ENCODE measurements at places on chromosomes 4 and X. TPM values are rescaled to one million over a fixed set of nuclear protein-coding genes. Genes with fewer than 3 reads are reported as not detected.

GRCh38 chr4:168304744-168305459 lies 13.7 kb downstream of the DDX60 start:
- DNase-seq, result no peak

- no peak for DNase-seq
Measured at GRCh38 chr4:26110493-26110892, 196.5 kb downstream of the SMIM20 start.

DNA sequence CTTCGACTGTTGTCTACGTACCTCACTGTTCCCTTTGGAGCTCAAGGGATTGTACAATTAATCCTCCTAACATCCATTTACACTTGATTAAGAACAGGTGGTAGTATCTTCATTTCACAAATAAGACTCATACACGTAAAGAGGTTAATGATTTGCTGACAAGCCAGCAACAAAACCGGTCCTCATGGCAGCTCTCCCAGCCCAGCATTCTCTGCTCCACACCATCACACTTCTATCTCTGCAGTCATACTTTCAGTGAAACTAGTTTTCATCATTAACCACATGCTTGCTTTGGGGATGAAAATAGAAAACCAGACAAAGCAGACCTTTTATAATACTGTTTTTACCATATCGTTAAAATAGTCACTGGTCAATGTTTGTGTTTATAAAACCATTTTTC lies 28.7 kb upstream of the CASK start:
- no peak for DNase-seq

The RAI2 gene
- not detected for total RNA-seq

The VSIG1 gene
- 0.12 TPM for total RNA-seq

- DNase-seq, result no peak
Measured at GRCh38 chr4:142846729-142847596, 862 bp upstream of the INPP4B start.

DNA sequence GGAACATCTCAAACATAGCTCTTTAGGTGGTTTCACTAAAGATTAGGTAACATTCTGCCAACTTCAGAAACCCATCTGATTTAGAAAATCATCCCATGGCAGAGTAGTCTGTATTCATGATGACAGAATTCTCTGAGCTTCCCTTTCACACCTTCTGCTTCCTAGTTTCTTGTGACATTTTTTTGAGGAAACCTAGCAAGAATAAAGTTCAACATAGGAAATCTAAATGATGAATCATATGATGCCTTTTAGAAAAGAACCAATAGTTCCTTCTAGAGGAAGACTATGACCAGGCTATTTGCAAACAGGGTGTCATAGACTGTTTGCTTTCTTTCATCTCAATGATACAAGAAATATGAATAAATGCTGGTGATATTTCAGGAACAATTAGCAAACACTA lies 49.8 kb upstream of the CAMK2D start:
- DNase-seq, result no peak

DNA sequence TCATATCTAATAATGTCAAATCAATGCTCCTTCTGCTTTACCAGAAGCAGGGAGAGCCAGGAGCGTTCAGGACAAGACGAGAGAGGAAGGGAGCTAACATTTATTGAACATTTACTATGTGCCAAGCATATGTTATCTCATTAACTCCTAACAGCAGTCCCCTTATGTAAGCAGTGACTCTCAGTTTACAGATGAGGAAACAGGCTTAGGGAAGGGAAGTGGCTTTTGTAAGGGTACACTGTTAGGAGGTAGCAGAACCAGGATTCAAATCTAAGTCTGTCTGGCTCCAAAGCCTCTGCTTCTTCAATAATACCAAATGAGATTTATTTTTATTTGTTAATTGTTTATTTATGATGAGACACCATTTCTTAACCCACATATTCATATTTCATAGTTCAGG lies 2.6 kb upstream of the STARD8 start:
- no peak for DNase-seq

DNA sequence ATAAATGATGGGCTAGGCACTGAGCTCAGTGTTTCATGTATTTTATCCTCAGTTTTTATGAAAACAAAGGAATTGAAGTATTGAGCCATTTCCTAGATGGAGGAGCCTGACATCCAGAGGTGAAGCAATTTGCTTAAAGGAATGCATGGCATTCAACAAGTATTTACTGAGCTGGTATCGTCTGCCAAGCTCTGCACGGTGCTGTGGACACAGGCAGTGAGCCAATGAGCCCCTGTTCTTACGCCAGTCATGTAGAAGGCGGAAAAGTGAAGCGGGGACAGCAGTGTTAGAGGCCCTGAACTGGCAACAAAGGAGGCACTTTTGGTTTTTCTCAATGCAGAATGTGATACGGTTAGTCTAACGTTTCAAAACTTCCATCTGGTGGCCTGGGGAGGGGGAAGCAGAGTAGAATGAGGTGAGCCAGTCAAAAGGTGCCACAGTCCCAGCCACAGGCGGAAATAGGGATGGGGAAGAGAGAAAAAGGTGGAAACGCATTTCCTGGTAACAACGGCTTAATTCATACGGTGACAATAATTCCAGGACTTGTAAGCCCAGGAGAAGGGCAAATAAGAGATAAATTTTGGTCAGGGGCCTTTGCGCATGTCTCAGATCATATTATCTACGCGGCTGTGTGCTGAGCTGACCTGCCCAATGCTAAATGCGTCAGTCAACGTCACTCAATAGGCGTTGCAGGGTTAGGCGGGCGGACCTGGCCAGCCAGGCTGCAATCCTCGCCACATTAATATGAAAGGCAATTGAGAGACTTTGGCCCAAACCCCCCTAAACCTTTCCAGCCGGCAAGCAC lies 133.9 kb downstream of the AFAP1 start:
- peak; percentile 61 for DNase-seq

- DNase-seq, result no peak
Measured at GRCh38 chr4:99395595-99396364, 39.4 kb downstream of the ADH7 start.

DNA sequence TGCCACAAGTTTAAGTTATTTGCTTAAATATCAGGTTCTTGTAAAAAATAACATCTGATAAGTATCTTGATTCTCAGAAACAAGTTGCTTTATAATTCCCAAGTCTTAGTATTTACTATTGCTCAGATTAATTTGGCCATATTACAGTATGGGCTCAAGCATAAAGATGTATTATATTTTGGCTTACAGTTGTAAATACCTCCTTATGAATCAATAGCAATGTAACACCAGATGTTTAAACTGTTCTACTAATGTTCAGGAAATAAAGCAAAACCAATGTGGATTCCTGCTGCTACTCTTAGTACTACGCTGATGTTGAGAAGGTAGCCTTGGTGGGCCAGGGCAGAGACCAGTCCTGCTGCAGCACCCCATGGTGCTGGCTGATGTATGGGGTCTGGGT lies 102.7 kb downstream of the MGST2 start:
- DNase-seq, result no peak

GRCh38 chr4:702618-703048 lies 3.0 kb upstream of the PCGF3 start:
- no peak for DNase-seq

The TMPRSS11F gene
- total RNA-seq, result not detected

- no peak for DNase-seq
Measured at GRCh38 chr4:69760455-69760854, at the start of gene SULT1B1. Gene SULT1B1 (minus strand): TSS chr4:69760620. CDS start chr4:69755217, 5,403 bp downstream.

DNA sequence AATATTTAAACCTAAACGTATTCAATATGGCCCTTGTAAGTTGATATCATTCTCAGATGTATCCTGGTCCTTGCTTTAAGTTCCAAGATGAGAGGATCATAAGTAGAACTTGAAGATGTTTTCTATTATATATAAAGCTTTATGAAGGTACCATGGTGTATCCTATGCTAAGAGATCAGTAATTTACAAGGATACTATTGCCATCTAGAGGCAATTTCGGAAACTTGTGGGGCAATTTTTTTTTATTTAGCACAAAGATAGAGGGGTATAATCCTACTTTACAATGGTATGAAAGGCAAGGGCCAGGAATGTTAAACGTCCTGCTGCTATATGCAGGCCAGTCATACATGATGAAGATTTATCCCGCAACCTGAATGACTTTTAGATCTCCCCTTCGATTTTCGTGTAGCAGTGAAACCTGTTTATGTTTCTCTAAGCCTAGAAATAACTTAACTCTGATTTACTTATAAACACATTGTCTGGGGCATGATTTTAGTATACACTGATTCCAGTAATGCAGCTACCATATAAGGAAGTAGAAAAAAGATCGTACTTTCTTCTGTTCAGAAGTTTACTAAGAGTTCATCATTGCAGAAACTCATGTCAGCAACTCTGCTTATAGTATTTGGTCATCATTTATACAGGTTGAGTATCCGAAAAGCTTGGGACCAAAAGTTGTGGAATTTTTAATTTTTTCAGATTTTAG lies 2.6 kb downstream of the SLC25A31 start:
- peak; percentile 63 for DNase-seq

GRCh38 chr4:187798385-187798784 lies 197.2 kb upstream of the ZFP42 start:
- DNase-seq, result no peak

GRCh38 chrX:9644335-9644734 lies 121.3 kb downstream of the GPR143 start:
- no peak for DNase-seq

DNA sequence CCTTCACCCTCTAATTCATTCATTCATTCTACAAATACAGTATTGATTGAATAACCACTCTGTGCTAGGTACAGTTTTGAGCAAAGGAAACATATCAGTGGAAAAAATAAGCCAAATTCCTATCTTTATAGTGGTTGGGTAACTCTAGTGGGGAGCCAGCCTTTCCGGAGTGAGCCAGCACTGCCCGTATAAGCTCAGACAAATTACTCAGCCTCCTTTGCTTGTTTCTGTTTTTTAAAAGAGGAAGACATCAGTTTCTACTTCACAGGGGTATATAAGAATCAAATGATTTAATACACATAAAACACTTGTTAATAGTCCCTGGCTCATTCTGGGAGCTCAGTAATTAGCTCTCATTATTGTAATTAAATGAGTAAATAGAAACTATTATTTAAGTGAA lies 238.2 kb upstream of the MAD2L1 start:
- DNase-seq, result no peak

The AFP gene
- total RNA-seq, result 12.7 TPM

- peak; percentile 41 for DNase-seq
Measured at GRCh38 chrX:154596290-154596929, 11.5 kb downstream of the CTAG1A start.

The BMX gene
- 0.08 TPM for total RNA-seq

DNA sequence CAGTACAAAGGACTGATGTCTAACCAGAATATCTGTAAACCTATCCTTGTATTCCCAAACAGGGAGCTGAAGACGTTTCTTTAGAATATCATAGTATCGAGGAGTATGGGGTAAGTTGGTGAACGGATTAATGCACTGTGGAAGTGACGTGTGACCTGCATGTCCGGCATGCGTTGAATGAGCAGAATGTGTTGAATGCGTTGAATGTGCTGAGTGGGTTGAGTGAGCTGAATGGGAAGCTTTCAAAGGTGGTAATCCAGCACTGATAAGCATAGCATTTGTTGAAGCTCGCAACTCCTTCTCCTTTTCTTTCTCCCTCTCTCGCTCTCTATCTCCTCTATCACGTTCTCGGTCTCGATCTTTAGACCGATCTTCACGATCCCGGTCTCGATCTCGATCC lies 8.1 kb downstream of the DHX15 start:
- no peak for DNase-seq

The ERAS gene
- total RNA-seq, result not detected

- DNase-seq, result no peak
Measured at GRCh38 chr4:118279328-118279727, 73.5 kb downstream of the PRSS12 start.

The NLGN4X gene
- 0.79 TPM for total RNA-seq

The SPCS3 gene
- 63.9 TPM for total RNA-seq

GRCh38 chrX:153442463-153442862 lies 3.4 kb downstream of the TREX2 start:
- no peak for DNase-seq

The F8A2 gene
- total RNA-seq, result not detected

- no peak for DNase-seq
Measured at GRCh38 chr4:151105454-151106032, 6.1 kb downstream of the RPS3A start.

- DNase-seq, result no peak
Measured at GRCh38 chr4:8463811-8464210, 23.2 kb downstream of the TRMT44 start.

The CT45A1 gene
- not detected for total RNA-seq

DNA sequence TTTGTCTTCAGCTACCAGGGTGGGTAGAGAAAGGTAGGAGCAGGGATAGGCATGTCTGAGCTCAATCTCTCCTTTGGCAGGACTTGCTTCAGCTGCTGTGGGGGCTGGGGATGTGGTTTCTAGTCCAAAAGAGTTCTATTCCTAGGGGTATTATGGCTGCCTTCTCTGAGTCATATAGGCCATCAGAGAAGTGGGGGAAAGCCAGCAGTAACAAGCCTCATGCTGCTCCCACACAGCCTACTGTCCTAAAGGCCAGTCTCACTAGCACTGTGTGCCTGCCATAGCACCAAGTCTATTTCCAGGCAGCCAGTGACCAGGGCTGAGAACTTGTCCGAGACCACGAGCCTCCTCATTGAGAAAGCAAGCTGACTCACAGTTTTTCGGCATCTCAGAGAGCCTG lies 270.6 kb downstream of the DCAF12L2 start:
- DNase-seq, result peak; percentile 8

- peak; percentile 40 for DNase-seq
Measured at GRCh38 chrX:40912576-40912975, 172.7 kb upstream of the USP9X start.

DNA sequence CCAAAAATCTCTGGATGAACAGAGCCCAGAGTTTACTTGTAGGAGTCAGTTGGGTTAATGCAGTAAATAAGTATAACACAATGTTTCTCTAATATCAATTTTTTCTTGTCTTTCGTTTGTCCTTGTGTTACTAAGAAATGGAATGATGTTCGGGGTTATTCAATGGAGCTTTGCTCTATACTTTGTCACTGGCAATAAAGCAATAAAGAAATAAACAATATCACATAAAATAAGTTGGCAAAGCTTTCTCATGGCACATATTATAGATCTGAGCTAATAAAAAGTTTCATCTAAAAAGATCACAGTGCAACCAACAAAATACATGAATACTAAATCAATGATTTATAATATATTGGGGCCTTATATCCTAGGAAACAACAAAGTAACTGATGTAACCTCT lies 32.7 kb downstream of the INPP4B start:
- DNase-seq, result no peak

All from SJCRH30 (cell line).